Esophagus muscularis mucosa (tissue), 4 donors: ENCODE measurements at places on chromosomes 12 and 14. TPM values are rescaled to one million over a fixed set of nuclear protein-coding genes. Genes with fewer than 3 reads are reported as not detected.

- DNase-seq: no peak
Measured at GRCh38 chr12:26434299-26435068, 239.1 kb downstream of the SSPN start.

- no peak for DNase-seq
Measured at GRCh38 chr14:59187802-59188460, 536 bp upstream of the DAAM1 start.

DNA sequence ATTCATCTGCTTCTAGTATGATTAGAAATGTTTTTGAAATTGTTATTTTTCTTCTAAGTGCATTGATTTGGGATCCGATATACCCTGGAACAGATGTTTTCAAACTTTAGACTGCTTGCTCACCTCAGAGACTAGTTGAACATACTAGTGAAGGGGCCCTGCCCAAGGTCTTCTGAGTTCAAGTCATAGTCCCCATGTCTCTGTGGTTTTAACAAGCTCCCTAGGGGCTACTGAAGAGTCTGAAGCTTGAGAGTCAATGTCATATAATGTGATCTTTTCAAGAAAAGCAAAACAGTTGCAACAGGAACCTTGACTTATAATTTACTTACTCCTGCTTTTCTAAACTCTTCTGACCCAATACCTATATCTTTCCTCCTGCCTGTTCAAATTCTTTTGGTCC is 7.5 kb upstream of the UBE2N start:
- DNase-seq: no peak

GRCh38 chr14:100213587-100213955 is 25.4 kb upstream of the YY1 start:
- no peak for DNase-seq

DNA sequence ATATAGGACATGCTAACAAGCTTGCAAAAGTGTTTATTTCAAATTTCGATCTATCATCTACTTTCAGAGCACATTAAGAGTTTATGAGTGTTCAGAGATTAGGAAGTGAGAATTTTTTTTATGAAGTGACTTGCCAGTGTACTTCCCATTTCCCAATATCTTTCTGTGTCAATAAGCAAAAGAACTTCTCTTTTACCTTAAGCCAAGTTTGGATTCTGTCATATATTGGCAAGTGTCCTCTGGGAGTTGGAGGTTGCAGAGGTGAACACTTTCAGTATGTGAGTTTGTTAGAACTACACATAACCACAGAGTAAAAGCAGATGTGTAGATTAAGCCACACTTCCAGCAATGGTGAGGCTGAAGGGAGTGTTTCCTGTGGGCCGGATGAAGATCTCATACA is 16.6 kb upstream of the KLRF1 start:
- DNase-seq: no peak

DNA sequence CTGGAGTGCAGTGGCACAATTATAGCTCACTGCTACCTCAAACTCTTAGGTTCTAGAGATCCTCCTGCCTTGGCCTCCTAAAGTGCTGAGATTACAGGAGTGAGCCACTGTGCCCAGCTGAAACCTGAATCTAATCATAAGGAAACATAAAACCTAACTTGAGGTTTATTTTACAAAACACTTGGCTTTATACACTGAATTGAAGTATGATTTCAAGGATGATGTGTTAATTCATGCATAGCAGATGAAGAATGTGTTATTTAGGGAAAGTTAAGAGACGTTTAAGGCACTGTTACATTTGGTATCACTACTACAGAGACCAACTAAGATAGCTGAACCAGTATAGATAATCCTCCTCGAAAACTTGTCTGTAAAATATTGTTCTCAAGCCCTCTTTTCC is 6.4 kb downstream of the DICER1 start:
- no peak for DNase-seq

DNA sequence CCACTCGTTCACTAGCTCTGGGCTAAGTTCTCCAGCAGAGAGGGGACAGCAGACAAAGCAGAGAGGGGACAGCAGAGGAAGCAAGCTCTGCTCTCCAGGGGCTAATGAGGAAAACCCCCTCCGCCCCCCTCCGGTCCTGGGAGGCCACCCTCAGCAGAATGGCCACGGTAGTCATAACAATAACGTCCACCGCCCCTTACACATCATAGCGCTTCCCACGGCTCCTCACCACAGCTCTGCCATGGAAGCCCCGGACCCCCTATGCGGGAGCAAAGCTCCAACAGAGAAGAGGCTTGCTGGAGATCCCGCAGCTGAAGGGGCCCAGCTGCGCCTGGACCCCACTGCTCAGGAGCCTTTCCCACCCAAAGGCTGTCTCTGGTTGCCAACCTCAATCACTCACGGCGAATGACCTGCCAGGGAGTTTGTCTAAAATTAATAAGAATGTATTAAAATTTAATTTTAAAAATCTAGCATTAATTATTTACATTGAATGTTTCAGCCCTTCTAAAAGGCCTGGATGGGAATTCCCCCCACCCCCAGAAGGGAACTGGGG is 17.4 kb downstream of the BEGAIN start:
- no peak for DNase-seq

- no peak for DNase-seq
Measured at GRCh38 chr12:100706033-100706432, 88.5 kb upstream of the ANO4 start.

GRCh38 chr14:71720978-71721624 is 211.1 kb upstream of the RGS6 start:
- DNase-seq: no peak

Gene ANKRD33
- not detected for total RNA-seq

DNA sequence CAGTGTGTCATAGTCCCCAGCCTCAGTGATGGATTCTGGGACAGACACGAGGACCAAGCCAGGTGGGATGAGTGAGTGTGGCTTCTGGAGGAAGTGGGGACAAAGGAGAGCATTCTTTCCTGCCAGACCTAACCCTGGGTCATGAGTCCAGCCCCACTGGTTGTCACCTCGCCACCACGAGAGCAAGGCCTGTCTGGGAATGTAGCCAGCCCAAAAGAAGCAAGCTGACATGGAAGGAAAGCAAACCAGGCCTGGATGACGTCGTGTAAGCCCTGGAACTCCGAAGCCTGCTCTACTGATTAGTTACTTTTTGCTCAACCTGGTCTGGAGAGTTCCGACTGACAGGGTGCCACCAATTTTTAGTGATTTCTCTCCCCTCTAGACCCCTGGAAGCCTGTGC is 105.9 kb downstream of the SINHCAF start:
- DNase-seq: peak; percentile 57

Gene PRB2
- total RNA-seq: not detected

DNA sequence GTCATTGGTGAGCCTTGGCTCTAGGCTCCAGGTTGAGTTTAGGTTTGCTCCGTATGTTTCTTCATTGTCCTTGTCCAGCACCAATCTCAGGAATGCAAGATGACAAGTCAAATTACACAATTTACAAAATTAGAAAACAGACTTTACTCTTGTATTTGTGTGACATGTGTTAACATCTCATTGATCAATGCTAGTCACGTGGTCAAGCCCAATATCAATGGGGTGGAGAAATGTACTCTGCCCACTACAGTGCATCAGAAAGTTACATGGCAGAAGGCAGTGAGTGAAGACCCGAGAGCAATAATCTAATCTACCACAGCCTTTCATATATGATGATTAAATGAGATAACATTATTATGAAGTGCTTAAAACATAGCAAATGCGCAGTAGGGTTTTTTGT is 94.8 kb downstream of the ETNK1 start:
- DNase-seq: peak; percentile 42

Gene LRRC10
- not detected for total RNA-seq

DNA sequence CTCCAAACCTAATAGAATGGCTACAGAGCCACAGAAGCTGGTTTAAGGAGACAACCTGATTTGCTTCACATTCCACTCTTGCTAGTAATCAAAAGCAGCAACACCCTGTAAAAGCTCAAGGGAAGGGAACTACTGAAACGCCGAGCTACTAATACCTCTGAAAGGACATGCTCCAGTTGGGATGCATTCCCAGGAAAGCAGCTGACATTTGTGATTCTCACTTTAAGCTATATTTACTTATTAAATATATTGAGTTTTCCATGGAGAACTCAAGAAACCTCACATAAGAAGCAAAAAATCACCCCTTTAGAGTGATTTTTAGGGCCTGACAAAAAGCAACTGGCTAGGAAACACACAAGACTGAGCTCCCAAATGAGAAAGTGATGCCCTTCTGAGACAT is 1073.0 kb upstream of the FLRT2 start:
- DNase-seq: no peak

Gene MAP3K9
- total RNA-seq: 2.1 TPM

Gene IAPP
- total RNA-seq: not detected

Gene TTC9
- total RNA-seq: 1.7 TPM

Gene SERPINA9
- not detected for total RNA-seq

GRCh38 chr14:71328183-71328582 is 420.9 kb downstream of the PCNX1 start:
- DNase-seq: no peak

DNA sequence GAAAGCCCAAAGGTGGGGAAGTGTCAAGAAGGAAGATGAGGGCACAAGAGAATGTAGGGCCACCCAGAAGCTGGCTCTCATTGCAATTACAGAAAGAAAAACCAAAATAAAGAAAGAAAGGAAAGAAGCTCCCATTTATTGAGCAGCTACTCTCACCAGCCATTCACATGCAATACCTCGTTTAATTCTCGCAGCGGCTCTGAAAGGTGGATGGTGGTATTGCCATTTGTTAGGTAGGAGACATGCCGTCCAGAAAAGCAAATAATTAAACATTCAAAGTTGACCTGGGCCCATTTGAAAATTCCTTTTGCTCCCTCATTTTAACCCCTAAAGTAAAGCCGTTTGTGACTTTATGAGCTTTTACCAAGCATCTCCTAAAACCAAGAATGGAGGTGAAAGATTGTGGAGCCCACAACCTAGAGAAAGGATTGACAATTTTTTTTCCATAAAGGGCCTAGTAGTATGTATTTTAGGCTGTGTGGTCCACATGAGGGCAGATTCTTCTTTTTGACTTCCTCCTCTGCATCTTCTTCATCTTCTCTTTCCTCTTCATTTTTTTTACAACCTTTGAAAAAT is 5.3 kb downstream of the SERPINA3 start:
- no peak for DNase-seq

Gene KRT2
- total RNA-seq: not detected

- no peak for DNase-seq
Measured at GRCh38 chr14:104604458-104605449, at the start of gene TMEM179. Gene TMEM179, minus strand, starts transcription at chr14:104604772. Its CDS starts 31 bp downstream, at chr14:104604741.

Gene AHNAK2
- 213 TPM for total RNA-seq

Gene HCAR1
- total RNA-seq: not detected

GRCh38 chr14:58288106-58288792 is 10.1 kb upstream of the ARID4A start:
- DNase-seq: no peak

Gene LRRC43
- 1.3 TPM for total RNA-seq

Gene RNASE2
- not detected for total RNA-seq

DNA sequence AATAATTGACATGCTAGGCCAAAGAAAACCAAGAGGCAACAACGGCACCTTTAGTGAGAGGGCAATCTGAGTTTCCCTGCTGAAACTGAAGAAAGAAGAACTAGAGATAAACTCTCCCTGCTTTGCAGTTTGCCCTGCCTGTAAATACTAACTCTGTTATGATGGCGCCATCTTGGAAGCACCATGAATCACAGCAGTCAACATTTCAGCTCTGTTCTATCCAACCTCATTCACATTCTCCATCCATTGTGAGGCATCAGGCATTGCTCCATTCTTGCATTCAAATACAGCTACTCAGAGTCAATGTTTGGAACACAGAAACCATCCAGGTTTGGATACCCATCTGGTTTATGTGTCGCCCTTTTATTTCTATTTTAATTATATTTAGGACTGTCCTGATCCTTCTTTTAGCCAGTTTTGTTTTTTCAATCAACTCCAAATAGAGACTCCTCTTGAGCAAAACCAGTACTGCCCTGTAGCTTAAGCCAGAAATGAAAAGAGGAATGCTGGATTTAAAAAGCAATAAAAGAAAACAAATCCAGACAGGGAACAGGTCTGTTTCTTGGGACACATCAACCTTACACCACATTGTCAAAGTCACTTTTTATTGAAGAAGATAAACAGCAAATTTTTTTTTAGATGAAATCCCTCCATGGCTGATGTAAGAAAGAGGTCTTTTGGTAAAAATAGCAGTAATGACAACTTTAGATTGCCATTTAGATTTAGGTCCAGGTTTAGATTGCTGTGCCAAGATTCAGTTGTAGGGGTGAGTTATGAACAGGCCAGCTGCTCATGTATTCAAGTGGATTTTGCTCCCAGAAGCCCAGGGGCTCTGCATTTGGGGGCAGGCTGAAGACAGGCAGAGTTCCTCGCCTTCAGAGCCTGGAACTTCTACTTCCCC is 33.3 kb upstream of the PPM1A start:
- DNase-seq: no peak

GRCh38 chr14:58836303-58836974 is 198.7 kb downstream of the DACT1 start:
- DNase-seq: no peak

- DNase-seq: no peak
Measured at GRCh38 chr12:1436981-1437380, 157.4 kb downstream of the FBXL14 start.

Gene GZMH
- total RNA-seq: 1.3 TPM
